ENCODE measurements at places on chromosomes 16 and 17.

- DNase-seq = no peak
Measured at GRCh38 chr16:84581158-84581557, 36.7 kb downstream of the COTL1 start.

- no peak for DNase-seq
Measured at GRCh38 chr16:50830698-50831097, 88.8 kb downstream of the CYLD start.

GRCh38 chr17:81683208-81683583 lies 401 bp downstream of the ARL16 start:
- DNase-seq = no peak

DNA sequence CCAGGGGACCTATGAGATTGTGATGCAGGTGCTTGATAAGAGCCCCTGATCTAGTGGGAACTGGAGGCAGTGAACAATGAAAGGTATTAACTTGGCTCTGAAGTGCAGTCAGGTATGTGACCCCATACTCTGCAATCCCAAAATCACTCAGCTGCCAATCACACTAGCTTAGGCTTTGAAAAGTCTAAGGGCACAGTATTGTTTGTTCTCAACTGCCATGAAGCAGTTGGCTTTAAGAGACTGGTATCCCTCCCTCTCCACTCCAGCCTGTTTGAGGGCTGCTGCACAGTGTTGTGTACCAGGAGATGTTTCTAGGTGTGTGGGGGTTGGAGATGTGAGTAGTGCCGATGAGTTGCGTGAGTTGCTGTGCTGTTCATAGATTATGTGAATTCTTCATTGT lies 2.4 kb downstream of the YPEL2 start:
- DNase-seq = no peak

DNA sequence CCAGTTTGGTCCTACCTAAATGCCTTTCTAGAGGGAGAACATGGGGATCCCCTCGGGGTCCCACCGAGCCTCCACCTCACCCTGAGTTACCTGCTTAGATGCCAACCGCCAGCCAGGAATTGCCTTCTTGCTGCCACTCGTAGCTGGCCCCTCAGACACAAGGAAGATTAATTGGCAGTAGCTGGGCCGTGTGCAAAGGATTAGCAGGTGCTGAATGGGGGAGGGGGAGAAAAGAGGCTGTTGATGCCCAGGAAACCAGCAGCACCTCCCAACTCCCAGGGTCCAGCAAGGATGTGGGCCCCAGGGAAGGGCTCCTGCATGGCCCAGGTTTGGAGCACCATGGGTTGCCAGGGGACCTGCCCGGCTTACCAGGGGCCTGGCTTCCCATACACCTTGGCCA lies at the start of gene CNGB1:
CNGB1 (minus strand) TSS at position 159 of the 400 bp plus-strand sequence. CDS start 3,842 bp downstream, outside the sequence.
- DNase-seq = no peak

GRCh38 chr17:47730681-47731080 lies 2.4 kb upstream of the TBX21 start:
- no peak for DNase-seq

GRCh38 chr16:69880640-69881133 lies 70.4 kb upstream of the CLEC18A start:
- no peak for DNase-seq
